Activated B cell treated with CpG ODN at 0.5 μM for 24 hours (primary cell): ENCODE measurements at places on chromosomes 4 and X. TPM values are rescaled to one million over a fixed set of nuclear protein-coding genes. Genes with fewer than 3 reads are reported as not detected.

CDX4 gene
- total RNA-seq: not detected in 2 replicates

AFM gene
- total RNA-seq: not detected in 2 replicates

CACNA1F gene
- 2.6 and 3.0 TPM in 2 replicates for total RNA-seq

DNA sequence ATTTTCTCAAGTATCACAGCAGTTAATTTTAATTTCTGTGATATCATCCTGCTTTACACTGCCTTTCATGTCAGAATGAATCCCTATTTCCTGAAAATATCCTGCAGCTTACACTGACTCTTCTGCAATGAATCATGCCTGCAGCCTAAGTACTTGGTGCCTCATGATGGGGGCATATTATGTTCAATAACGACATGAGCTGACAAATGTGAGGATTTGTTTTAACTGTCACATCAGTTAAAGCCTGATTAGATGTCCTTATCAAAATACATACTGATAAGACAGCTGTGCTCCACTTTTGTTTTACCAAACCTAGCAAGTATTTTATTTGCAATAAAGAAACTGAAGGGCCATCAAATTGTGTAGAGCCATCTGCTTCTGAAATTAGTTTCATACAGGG, 359.9 kb upstream of the AGA start:
- H3K36me3 ChIP-seq: no peaks in the 10 kb centered on the region
- H3K27ac ChIP-seq: no peak overlapping the region
- H3K4me3 ChIP-seq: no peak overlapping the region
- no peaks in the 10 kb centered on the region for H3K4me1 ChIP-seq

DNA sequence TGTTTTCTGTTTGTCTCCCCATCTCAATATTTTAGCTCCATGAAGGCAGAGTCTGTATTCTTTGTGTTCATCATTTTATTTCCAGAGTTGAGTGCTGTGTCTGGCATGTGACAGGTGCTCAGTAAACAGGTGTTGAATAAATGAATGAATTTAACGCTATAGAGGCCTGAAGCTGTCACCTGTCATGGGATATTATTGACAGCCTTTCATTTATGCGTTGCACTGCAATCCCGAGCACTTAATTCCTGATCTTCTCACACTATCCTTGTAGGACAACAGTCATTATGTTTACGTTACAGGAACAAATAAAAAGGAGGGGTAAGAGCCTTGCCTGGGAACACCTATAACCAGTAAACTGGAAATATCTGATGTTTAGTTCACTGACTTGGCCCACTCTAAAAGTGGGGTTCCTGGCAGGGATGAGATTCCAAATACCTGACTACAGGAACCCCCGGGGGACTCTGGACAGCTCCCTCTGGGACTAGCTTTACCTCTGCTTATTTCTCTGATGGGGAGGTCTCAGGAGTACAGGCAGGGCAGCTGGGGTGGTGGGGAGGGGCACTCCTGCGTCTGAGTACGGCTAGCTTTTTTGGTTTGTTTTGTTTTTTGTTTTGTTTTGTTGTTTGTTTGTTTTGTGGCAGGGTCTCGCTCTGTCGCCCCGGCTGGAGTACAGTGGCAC, 36.6 kb downstream of the SEL1L3 start:
- H3K4me1 ChIP-seq: no peaks in the 10 kb centered on the region
- no peak for DNase-seq
- no peak overlapping the region for H3K4me3 ChIP-seq
- H3K27ac ChIP-seq: no peak overlapping the region
- H3K36me3 ChIP-seq: peaks cover 87% of the 10 kb centered on the region

GRCh38 chr4:6184169-6184568, 16.2 kb downstream of the JAKMIP1 start:
- no peaks in the 10 kb centered on the region for H3K4me1 ChIP-seq
- H3K27ac ChIP-seq: no peak overlapping the region
- DNase-seq: no peak
- H3K36me3 ChIP-seq: no peaks in the 10 kb centered on the region

- DNase-seq: no peak
- peaks cover 2% of the 10 kb centered on the region for H3K4me1 ChIP-seq
- no peaks in the 10 kb centered on the region for H3K36me3 ChIP-seq
- no peak overlapping the region for H3K4me3 ChIP-seq
- H3K27me3 ChIP-seq: no peaks in the 10 kb centered on the region
Observed at GRCh38 chrX:153564047-153564606, 34.8 kb downstream of the CCNQ start.

GRCh38 chr4:3098346-3098745, 23.9 kb downstream of the HTT start:
- no peak overlapping the region for H3K4me3 ChIP-seq
- H3K27me3 ChIP-seq: no peaks in the 10 kb centered on the region
- H3K27ac ChIP-seq: no peak overlapping the region
- H3K36me3 ChIP-seq: peaks cover 77% of the 10 kb centered on the region

SCML1 gene
- 6.4 and 6.5 TPM in 2 replicates for total RNA-seq

DNA sequence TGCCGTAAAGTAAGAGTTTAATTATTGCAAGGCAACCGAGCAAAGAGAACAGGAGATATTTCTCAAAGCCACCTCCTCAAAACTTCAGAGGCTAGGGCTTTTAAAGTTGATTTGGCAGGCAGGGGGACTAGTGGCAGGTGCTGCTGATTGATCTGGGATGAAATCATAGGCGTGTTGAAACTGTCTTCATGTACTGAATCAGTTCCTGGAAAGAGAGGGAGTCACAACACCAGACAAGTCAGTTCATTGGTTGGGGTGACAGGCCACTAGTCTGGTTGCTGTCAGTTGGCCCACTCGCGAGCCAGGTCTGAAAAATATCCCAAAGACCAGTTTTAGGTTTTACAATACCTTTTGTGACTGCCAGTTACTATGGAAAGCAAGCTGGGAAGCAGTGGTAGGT, 10.8 kb upstream of the VCX3A start:
- H3K36me3 ChIP-seq: no peaks in the 10 kb centered on the region
- no peaks in the 10 kb centered on the region for H3K4me1 ChIP-seq
- no peak overlapping the region for H3K4me3 ChIP-seq
- DNase-seq: no peak
